ENCODE measurements at places on chromosomes 2 and 18.

DNA sequence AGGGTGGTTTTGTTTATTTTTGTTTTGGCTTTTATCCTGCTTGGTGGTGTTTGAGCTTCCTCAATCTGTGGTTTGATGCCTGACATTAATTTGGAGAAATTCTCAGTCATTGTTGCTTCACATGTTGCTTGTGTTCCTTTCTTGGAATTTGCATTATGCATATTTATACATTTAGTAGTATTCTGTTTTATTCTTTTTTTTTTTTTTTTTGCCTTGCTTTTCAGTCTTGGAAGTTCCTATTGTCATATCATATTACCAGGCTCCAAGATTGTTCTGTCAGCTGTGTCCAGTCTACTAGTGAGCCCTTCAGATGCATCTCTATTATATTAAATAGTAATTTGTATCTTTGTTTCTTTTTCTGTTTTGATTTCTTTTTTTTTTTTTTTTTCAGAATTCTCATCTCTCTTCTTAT lies 77.0 kb downstream of the EPC2 start:
- no peak for DNase-seq

GRCh38 chr2:20953146-20953824 lies 90.6 kb downstream of the APOB start:
- no peak for DNase-seq

DNA sequence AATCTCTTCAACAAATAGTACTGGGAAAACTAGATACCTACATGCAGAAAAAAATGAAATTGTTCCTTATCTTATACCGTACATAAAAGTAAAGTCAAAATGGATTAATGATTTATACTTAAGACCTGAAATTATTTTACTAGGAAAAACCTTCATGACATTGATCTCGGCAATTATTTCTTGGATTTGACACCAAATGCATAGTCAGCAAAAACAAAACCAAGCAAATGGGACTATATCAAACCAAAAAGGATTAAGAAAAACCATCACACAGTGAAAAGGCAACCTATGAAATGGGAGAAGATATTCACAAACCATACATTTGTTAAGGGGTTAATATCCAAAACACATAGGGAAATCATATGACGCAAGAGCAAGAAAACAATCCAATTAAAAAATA lies 433.6 kb downstream of the LRATD1 start:
- DNase-seq: no peak

DNA sequence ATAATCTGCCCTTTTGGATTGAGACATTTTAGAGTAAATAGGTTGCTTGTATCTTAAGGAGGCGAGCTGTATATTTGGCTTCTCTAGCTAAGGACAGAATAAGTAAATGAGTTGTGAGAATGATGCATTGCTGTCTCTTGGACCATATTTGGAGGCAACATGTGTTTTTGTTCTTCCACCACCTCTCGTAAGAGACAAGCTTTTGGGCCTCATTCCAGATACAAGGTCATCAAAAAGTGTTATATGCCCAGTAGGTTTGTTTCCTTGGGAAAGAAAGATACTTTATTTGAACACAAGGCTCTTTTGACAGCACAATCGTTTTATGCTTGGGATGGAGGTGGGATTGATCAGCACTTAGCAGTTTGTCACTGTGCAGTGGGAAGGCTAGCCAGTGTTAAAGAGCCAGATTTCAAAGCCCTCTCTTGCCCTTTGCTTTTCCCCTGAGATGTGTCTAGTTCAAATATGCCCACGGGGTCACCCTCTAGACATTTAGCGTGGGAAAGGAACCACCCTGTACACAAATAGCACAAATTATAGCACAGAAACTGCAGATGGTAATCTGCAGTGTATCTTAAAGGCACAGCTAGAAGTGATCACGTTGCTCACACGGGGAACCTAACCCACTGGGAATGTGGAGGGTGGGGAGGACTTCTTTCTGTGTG lies 131.3 kb downstream of the MAP4K4 start:
- DNase-seq: no peak

GRCh38 chr2:54646170-54646927 lies 77.1 kb upstream of the EML6 start:
- no peak for DNase-seq

DNA sequence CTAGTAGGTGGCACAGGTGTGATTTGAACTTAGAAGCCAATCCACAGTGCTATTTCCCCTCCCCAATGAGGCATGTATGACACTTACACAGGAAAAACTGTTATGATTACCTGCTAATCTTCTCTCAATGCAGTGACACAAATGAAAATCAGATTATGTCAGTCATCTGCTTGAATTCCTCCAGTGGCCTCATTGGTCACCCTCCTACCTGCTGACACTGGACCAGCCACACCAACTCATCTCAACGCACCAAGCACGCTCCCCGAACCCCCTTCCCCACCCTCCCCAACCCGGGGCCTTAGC lies 82.2 kb upstream of the SEC11C start:
- DNase-seq: no peak

DNA sequence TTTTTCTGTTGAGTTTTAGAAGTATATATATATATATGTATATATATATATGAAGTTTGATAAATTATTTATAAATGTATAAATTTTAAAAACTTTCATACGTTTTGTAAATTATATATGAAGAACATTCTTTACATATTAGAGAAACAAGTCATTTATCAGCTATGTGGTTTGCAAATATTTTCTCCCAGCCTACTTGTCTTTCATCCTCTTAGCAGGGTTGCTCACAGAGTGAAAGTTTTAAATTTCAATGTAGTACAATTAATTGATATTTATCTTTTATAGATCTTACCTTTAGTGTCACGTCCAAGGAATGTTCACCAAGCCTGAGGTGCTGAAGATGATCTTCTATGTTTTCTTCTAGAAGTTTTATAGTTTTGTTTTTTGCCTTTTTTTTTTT lies 78.3 kb upstream of the HS6ST1 start:
- DNase-seq: no peak

GRCh38 chr2:124333784-124334183 lies 308.7 kb downstream of the CNTNAP5 start:
- DNase-seq: no peak

DNA sequence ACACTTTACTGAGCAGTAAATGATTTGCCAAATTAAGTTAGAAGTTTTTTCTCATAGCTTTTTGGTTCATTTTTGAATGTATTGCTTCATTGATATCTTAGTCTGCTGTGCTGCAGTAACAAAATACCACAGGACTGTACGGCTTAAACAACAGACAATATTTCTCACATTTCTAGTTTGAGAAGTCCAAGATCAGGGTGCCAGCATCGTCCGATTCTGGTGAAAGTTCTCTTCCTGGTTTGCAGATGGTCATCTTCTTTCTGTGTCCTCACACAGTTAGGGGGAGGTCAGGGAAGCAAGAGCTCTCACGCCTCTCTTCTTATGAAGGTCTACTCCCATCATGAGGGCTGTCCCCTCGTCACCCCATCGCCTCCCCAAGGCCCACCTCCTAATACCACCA lies 325.4 kb downstream of the PTPRM start:
- no peak for DNase-seq

DNA sequence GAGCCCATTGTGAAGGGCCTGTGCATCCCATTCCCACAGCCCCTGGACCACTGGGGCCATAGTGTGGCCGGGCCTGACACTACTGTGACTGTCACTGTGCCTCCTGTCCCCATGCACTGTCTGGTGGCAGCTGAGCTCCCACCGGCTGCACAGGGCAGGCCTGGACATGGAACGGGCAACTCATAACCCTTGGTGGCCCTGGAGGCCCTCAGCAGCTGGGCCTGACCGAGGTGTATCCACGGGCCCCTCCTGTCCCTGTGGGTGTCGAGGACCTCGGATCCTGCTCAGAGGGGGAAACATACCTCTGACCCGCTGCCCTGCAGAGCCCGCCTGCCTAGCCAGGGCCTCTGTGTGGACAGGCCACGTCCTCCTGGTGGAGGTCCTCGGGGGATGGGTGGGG lies 7.8 kb upstream of the GAL3ST2 start:
- DNase-seq: no peak

GRCh38 chr2:230885463-230886130 lies 20.9 kb downstream of the ITM2C start:
- DNase-seq: no peak

- DNase-seq: no peak
Observed at GRCh38 chr2:240390091-240391073, 45.1 kb upstream of the GPC1 start.

GRCh38 chr2:130837175-130837810 lies 579 bp downstream of the ARHGEF4 start:
- no peak for DNase-seq

DNA sequence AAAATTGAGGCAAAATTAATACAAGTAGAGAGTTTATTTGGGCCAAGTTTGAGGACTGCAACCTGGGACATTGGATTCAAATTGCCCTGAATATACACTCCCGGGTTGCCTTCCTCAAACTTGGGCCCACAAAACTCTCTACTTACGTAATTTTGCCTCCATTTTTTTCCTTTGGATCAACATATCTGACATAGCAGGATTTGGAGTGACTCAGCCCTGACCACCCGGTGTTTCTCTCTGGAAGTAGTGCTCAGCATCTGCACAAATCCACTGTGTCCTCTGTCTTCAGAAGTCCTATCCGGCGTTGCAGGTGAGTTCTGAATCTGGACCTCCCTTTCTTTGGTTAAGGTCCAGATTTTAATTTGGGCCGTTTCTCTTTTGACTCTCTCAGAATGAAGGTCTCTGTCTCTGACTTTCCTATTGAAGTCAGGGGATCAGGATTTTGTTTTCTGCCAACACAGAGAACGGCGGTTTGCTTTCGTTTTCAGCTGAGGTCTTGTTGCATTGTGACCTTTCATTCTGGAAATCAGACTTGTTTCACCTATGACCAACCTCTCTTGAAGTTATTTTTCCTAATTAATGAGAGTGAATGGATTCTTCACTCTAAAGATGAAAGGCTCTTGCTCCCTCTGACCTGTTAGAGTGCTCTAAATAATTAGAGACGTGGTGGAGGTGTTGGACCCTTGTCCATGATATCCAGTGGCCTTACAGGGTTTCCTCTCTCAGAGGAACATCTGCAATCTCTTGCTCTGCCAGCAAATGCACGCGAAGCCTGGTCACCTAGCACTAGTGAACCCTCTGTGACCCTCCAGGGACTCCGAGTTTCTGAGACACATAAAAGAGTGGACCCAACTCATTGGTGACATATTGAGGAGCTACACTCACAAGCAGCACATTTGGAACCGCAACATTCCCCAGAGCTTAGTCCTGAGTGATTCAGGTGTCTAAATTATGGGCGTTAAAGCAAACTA lies 13.6 kb downstream of the TCF23 start:
- no peak for DNase-seq

DNA sequence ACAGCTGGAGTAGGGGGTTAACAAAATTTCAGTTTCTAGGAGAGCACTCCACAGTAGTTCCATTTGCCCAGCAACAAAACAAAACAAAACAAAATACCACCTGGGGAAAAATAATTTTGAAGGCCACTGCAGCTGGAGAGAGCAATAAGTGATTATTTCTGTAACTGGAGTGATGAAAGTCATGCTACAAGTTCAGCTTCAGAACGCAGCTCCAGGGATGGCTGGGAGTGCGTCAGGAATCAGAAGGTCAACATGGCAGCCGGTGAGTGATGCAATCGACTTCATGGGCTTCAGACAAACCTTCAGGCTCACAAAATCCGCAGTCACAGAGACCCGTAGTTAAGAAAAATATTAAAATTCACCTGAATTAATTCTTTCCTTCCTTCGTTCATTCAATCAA lies 41.0 kb downstream of the ABHD3 start:
- DNase-seq: no peak

DNA sequence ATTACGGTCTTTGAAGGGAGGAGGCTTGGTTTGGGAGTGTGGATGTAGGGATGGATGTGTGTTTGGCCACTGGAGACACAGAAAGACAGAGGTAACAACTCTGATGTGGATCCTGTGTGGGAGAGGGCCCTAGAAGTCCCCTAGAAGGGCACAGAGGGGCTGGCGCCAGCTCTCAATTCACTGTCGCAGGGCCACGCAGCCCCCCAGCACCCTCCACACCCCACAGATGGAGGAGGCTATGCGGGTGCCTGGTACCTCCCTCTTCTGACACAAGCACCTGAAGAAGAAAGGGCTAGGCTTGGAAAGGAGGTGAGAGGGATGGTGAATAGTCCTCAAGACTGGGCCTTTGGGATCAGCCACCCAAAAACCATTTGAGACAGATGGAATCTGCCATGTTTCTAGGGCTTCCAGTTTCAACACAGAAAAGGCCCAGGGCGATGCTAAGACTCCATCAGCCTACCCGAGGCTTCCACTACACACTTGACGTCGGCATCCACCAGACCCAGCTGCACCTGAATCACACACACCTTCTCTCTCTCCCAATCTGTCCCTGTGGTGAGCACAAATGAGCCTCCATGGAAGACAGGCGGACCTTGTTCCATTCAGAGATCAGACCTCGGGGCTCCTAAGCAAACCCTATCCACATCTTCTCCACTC lies 413.5 kb upstream of the HS6ST1 start:
- no peak for DNase-seq

GRCh38 chr2:51153236-51153635 lies 121.3 kb upstream of the NRXN1 start:
- no peak for DNase-seq

DNA sequence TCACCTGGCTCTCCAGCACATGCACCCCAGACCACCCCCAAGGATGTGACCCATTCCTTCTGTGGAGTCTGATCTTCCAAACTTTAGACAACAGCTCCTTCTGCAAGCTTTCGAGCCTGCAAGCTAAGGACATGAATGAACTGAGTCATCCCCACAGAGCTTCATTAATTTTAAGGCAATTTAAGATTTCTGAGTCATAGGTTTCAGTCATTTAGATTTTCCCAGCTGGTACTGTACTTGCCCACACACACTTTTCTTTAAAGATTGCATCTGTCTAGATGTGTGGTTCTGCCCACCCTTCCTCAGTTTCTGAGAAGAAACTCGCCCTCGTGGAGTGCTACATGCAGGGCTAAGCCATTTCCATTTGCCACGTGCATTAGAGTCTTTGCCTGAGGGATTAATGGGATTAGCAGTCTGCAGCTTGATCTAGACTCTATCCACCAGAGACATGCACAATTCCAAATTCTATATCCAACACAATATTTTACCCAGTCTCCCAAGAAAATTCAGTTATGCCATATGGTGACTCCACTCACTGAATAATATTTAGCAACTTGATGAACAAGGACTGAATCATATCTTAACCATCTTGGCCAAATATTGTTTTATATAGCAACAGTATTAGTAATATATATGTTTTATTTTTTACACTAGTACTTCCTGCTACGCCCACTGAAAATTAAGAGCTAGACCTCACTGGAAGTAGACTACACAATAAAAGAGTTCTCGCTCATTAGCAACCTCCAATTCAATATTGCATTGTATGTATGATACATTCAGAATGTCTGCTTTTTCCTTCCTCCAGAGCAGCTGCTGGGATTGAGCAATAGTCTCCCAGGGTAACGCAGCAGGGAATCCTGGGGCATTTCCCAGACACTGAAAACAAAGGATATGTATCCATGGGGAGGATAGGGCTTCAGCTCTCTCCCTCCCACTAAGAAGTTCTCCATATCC lies 14.3 kb upstream of the TRIB2 start:
- DNase-seq: no peak

- DNase-seq: peak; percentile 12
Observed at GRCh38 chr2:12416600-12416999, 300.1 kb upstream of the TRIB2 start.

GRCh38 chr18:45384137-45384961 lies 230.9 kb upstream of the SLC14A2 start:
- DNase-seq: peak; percentile 21

- DNase-seq: no peak
Observed at GRCh38 chr2:83459456-83459855, 999.6 kb downstream of the SUCLG1 start.

GRCh38 chr18:22188559-22189267 lies 19.3 kb downstream of the GATA6 start:
- DNase-seq: no peak

- no peak for DNase-seq
Observed at GRCh38 chr2:39922679-39923405, 143.8 kb upstream of the THUMPD2 start.
